ENCODE measurements at places on chromosomes 1 and 21.

DNA sequence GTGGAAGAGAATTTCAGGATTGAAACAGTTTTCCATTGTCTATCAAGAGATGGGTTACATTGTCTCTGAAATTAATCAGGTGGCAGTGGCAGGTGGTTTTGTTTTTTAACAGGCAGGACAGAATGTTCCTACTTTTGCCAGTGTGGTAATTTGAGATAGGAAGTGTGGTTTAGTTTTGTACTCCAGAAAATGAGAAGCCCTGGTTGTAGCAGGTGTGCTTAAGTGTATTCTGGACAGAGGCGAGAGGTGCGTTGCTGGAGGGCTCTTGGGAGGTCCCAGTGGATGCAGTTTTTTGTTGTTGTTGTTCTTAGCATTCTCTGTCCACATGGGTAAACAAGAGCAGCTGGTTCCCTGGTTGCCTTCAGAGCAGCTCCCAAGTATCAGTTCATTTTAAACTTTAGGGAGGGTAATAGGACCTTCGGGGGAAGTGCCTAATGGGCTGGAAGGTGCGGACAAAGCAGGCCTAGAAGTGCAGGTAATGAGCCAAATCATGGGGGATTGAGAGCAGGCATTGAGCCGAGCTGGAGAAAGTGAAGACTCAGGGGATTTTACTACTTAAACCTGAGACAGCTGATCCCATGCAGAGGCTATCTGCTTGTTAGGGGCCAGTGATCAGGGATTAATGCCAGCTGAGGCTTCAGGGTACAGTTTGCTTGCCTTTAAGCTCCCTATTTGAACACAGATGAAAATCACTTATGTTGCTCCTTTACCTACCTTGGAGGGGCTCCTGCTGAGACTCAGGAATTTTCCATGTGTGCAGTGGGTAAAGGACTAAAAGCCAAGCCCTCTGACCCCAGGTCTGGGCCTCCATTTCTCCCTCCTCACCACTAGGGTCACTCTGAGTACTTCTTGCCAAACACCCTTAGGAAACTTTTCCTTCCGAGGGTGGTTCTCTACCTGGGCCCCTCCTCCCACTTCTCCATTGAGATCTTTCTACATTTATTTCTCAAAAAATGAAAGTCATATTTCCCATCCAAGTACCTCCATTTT, 6.1 kb downstream of the PFKFB2 start:
- DNase-seq = no peak

GRCh38 chr1:196412326-196412725, 195.9 kb downstream of the KCNT2 start:
- no peak for DNase-seq

- no peak for DNase-seq
Measured at GRCh38 chr21:46199436-46200373, 15.4 kb upstream of the SPATC1L start.

DNA sequence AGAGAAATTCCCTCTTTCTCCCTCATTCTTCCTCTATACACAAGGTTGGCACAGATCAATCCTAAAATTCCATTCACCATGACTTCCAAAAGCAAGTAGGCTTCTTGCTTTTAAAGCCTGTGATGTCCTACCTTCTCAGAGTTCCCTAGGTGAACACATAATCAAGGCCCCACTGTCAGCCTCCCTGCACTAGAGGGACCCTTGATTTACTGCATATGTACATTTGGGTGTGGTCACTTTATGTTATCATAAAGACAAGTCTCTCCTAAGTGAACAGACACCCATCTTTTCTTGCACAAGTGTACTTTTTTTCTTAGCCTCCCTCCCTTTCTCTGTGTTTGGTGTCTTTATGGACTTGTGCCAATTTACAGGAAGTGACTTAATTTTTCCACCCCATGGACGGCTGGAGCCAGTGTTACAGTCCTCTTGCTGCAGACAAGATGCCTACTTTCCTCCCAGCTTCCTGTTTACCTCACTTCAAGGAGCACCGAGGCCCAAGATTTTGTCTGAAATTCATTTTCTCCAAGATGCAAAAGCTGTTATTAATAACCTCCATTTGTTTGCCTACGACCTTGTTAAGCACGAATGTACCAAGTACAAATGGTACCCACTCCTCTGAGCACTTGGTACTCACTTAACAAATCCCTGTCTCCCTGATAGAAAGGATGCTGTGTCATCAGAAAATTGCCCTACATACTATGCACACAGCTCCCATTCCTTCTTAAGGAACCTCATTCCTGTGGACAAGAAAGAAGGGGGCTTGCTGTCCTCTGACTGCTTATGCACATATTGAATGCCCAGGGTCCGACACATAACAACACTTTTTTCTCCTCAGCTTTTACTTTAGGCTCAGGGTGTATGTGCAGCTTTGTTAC, 82.8 kb upstream of the SLC44A3 start:
- no peak for DNase-seq

DNA sequence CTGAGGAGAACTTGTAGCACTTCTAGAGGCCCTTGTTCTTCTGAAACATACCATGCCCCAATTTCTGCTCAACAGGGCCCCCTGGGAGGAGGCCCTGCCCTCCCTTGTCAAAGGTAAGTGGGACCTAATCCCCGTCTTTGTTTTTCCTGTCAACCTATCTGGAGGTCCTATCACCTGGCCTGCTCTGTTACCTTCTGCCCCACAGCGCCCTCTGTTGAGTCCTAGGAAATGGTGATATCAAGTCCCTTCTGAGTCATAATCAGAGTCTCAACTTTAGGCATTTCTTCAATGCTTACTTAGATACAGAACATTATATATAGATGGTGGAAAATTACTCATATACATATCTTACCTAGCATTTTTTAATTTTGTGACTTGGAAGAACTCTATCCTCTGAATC, 28.2 kb upstream of the FCRL4 start:
- no peak for DNase-seq

- DNase-seq = no peak
Measured at GRCh38 chr1:53554592-53555305, 95.5 kb downstream of the DMRTB1 start.

GRCh38 chr1:107135463-107135862, 5.4 kb upstream of the NTNG1 start:
- no peak for DNase-seq

GRCh38 chr1:11188858-11189451, at the start of gene ANGPTL7:
Gene ANGPTL7, plus strand, starts transcription at chr1:11189355. Its CDS starts 225 bp downstream, at chr1:11189580.
- no peak for DNase-seq

GRCh38 chr1:2105781-2106524, 55.7 kb downstream of the PRKCZ start:
- DNase-seq = no peak

DNA sequence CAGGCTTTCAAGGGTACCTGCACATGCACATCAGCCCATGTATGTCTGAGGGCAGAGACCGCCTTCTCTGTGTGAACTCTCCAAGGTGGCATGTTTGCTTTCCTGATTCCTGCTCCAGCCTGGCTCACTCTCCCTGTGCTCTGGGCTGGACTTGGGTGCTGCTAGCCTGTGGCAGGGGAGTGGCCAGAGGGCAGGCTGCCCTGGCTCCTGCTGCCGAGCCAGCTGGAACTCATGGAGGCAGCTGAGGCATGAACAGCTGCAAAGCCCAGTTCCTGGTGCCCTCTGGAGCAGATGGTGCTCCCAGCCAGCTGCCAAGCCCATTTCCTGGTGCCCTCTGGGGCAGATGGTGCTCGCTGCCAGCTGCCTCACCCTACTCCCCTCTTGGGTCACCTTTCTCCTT, 7.6 kb downstream of the UBL4B start:
- no peak for DNase-seq

DNA sequence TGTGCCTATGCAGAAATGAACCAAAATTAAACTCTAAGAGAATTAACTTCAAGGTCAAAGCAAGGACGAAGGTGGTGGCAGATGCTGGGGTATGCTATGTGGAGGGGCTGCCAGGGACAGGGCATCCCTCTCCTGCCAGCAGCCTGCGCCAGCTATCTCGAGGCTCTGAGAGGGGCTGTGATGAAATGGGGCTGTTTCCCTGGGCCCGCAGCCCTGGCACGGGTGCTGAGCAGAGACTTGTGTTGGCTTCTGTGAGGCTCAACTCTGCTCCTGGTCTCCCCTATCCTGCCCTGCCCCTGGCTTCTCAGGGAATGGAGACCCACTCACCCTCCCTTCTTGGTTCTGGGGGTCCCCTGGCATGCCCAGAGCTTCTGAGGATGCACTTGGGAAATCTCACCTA, 41.9 kb upstream of the TIAM1 start:
- no peak for DNase-seq

GRCh38 chr1:84773195-84773594, 82.9 kb upstream of the SSX2IP start:
- no peak for DNase-seq

GRCh38 chr1:119310301-119310700, 58.3 kb upstream of the HAO2 start:
- no peak for DNase-seq

DNA sequence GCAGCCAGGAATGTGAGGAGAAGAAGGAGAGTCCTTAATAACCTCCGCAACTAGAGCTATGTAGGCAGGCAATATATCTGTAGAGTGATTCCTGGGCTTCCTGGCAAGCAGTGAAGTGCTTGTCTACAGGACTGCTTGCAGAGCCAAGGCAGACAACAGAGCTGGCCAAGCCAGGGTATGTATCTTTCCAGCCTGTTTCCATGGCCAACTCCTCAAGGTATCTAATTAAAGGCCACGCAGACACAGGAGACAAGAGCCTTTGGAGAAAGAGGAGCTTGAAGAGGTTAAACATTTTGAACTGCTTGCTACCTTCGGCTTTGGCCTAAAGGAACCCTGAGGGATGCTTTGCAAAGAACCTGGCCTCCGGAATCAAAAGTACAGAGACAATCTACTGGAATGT, 137.4 kb downstream of the PIGK start:
- no peak for DNase-seq

GRCh38 chr1:224616756-224617409, 766 bp downstream of the CNIH3 start:
- no peak for DNase-seq

- DNase-seq = no peak
Measured at GRCh38 chr1:219174460-219175211, 958 bp downstream of the LYPLAL1 start.

- no peak for DNase-seq
Measured at GRCh38 chr1:229237320-229237719, 33.6 kb upstream of the RAB4A start.

DNA sequence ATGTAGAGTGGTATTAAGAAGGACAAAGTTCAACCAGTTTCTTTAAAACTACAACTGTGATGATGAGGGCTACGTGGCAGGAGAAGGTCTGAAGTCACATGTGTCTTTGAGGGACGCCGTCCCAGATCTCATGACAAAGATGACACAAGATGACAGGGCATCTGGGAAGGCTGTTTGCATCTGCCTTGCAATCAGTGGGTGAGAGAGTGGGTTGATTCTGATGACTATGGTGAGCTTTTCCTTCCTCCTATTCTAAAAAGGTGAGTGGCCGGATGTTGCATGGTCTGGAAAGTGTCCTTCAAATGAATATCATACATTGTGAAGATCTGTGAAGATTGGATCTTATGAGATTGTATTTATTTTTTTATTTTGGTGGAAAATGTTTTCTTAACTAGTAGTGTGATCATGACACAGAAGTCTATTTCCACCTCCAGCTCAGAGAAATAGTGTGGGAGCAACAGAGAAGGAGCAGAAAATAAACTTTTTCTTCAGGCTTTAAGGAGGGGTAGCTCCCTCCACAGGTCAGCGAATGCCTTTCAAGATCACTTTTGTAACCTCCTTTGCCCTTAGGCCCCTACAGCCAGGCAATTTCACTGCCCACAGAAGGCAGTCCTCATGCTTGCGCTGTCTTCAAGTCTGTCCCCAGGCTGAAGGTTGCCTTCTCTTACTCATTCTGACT, 76.0 kb upstream of the ATF3 start:
- no peak for DNase-seq

DNA sequence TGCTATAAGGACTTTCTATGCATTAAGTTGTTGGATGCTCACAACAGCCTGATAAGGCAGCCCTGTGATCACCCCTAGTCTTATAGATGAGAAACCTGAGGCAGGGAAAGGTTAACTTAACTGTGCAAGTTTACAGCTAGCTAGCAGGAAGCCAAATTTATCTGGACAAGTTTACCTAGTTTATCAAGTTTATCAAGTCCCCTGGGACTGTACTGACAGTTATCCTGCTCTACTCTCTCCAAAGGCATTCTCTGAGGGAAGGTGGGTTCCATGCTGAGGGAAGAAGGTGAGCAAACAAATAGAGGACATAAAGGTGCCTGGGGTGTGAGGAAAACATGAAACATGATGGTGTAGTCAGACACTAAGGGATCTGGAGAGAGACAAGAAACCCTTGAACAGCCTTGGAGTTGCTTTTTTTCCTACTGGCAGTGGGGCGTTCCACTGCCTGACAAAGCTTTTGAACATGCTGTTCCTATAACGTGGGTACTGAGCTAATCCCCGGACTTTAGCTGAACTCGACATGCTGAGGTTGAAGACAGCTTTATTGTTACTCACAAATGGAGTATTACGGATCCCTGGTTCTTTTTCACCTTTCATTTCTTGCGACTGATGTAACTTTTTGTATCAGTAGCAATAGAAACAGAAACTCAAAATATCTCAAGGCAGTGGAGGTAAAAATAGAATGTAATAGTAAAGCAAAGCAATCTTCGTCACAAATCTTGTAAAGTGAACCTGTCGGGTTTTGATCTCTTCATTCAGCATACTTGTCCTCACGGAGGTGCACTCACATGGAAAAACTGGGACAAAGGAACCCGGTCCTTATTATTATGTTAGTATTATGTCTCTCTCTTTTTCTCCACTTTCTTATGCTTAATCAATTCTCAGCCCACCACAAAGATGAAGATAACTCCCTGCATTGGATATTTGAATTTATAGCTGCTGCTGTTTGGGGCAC, 42.4 kb upstream of the ESRRG start:
- no peak for DNase-seq

DNA sequence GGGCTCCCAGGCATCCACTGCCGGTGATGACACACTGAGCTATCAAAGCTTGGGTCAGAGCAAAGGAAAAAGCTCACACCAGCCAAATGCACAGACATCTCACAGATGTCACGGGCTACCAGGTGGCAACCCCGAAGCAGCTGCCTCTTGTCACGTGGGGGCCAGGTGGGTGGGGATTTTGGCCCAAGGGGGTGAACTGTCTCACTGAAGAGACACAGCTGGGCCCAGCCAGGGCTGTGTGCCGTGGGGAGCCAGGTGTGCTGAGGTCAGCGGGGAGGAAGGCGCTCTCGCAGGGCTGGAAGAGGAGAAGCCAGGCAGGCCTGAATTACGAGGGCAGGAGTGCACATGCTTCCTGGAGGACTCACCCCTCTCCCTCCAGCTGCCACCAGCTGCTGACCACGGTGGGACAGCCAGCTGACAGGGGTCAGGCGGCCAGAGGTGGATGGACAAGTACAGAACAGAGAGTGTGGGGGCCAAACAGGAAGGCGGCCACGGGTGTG, 32.4 kb downstream of the KCNN3 start:
- DNase-seq = no peak

All from stimulated activated CD8-positive, alpha-beta memory T cell treated with anti-CD3 and anti-CD28 coated beads, Interleukin-4, amount 100 ng/mL, for 1 hour (primary cell).